Motor neuron (in vitro differentiated cells): ENCODE measurements at places on chromosomes 1 and 21. TPM values are rescaled to one million over a fixed set of nuclear protein-coding genes. Genes with fewer than 3 reads are reported as not detected.

GRCh38 chr1:184878002-184878401 lies 96.3 kb downstream of the NIBAN1 start:
- ATAC-seq: no peak

GRCh38 chr1:178275049-178275448 lies 181.1 kb downstream of the RASAL2 start:
- ATAC-seq: no peak

DNA sequence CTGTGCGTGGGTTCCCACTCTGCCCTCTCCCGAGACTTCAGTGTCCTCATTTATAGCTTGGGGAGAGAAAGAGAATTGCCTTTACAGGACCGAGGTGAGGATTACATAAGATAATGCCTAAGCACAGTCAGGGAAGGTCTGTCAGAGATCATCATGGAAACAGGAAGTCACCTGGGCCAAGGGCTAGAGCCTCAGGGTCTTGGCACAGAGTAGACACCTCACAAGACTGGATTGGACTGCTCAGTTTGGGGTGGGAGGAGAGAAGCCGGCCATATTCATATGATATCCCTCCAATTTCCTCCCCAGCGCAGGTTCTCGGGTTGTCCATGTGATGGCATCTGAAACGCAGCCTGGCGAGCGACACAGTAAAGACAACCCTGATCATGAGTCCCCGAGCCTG lies 3.8 kb downstream of the CNR2 start:
- no peak for ATAC-seq

- ATAC-seq: no peak
Measured at GRCh38 chr1:30969903-30970302, 61.3 kb upstream of the SDC3 start.

DNA sequence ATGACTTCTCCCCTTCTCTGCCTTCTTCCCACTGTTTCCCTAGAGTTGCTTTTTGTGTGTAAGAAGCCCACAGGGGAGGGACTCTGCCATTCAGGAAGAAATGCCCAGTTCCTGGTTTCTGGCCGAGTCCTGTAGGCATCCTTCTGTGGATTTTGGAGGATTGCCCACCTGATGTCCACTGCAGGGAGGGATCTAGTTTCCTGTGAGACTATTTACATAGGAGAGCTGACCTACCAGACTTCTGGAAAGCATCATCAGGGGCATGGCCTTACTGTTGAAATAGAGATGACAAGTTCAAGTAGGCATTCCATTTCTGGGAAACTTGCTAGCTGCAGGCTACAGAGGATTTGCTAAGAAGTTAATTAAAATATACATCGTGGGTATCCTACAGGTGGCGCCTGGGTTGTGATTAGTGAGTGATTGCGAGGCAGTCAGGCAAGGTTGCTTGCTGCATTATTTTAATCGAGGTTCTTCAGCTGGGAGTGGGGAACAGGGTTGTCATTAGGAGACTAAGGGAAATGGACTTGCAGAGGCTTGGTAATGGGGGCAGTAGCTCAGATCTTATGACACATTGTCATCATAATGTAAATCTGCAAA lies 148.7 kb downstream of the HHAT start:
- no peak for ATAC-seq

GRCh38 chr1:143665606-143666005 lies 306.2 kb downstream of the FAM72C start:
- no peak for ATAC-seq

GRCh38 chr1:111192658-111193519 lies 7.6 kb downstream of the DENND2D start:
- ATAC-seq: peak; percentile 11

GRCh38 chr1:51690285-51690961 lies 73.5 kb downstream of the OSBPL9 start:
- ATAC-seq: no peak

GRCh38 chr1:39892601-39893595 lies 8.8 kb downstream of the MYCL start:
- peak; percentile 20 for ATAC-seq

- ATAC-seq: no peak
Measured at GRCh38 chr1:227741166-227741870, 6.1 kb downstream of the SNAP47 start.

DNA sequence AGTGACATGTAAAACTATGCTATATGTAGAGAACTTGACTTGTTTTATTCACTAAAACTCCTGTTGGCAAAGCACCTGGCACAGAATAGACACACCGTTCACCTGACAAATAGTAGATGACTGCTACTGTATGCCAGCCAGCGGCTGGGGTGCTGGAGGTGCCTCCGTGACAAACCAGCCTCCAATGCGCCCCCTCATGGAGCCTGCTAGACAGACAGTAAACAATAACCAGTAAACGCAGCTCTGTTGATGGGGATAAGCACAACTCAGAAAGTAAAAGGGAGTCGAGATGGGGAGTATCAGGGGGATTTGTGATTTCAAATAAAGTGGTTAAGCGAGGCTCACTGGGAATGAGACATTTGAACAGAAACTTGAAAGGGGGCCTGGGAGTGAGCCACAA lies 107.2 kb downstream of the PRDM2 start:
- ATAC-seq: no peak

- peak; percentile 56 for ATAC-seq
Measured at GRCh38 chr1:153483776-153484175, 23.3 kb upstream of the S100A7 start.

- ATAC-seq: no peak
Measured at GRCh38 chr21:15370462-15370975, 305.7 kb upstream of the NRIP1 start.

GRCh38 chr1:88595355-88596002 lies 88.6 kb upstream of the PKN2 start:
- ATAC-seq: no peak

GRCh38 chr1:47474278-47475193 lies 36.7 kb downstream of the FOXD2 start:
- no peak for ATAC-seq

DNA sequence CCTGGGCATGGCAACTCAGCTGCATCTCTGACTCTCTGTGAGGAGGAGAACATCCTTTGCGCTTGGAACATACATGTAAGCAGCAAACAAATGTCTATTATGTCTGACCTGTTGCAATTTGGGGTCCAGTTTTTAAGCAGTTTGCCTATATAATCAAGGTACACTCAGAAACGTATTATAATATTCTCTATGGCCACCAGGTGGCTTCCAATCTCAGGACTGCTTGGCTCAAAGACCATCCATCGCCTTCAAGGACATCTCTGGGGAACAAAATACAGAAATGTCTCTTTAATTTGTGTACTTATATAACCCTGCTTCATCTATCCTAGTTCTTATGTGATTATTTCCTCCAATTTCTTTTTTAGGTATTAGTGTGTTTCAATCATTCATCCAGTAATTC lies 227.2 kb downstream of the OLFM3 start:
- no peak for ATAC-seq

DNA sequence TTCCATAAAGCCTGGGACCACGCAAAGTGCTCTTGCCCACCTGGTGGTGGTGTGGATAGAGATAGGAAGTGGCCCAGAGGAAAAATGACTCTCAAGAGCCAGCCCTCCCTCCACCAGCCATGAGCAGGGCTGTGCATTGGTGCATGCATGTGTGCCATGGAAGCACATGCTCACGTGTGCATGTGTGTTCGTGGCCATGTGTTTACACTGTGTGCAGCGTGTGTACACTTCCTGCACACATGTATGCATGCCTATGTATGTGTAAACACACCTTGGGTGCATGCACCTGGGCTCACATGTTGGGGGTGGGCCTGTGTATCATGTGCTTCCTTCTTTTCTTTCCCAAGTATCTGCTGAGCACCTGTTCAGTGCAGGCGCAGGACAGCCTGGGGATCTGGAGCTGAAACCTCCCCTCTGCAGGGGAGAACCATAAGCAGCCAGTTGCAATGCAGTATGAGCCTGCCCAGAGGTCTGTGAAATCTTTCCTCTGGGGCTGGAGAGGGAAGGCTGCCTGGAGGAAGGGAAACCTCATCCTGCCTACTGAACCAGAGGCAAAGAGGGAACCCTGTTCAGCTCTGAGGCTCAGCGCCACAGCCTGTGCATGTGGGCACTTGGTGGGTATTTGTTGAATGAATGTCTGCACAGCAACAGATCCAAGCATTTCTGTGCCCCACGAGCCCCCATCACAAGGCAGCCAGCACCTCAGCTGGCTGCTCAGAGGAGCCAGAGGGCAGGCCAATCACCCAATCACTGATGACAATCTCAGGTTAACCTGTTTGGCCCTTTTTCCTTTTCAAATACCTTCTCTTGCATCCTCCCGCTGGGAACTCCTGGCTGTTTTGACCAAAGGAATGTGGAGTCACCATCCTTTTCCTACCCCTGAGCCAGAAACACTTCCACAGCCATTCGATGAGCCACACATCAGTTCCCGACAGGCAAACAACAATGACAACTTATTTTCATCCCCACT lies 327.0 kb downstream of the NPHP4 start:
- ATAC-seq: no peak

Gene TRIM67
- 10.5 and 12.8 TPM in 2 replicates for total RNA-seq

Gene SPRR2G
- total RNA-seq: not detected in 2 replicates

Gene MFSD2A
- 3.9 and 5.0 TPM in 2 replicates for total RNA-seq

Gene TRNP1
- 6.7 and 8.5 TPM in 2 replicates for total RNA-seq

Gene LCE1B
- total RNA-seq: 0.65 TPM in 1 of 2 replicates, not detected in the other

Gene PCP4
- not detected in 2 replicates for total RNA-seq
